ENCODE measurements at places on chromosomes 2 and 18. TPM values are rescaled to one million over a fixed set of nuclear protein-coding genes. Genes with fewer than 3 reads are reported as not detected.

- DNase-seq: peak; percentile 53
These were observed 37.4 kb downstream of the ACTR2 start for GRCh38 chr2:65264821-65265670.

DNA sequence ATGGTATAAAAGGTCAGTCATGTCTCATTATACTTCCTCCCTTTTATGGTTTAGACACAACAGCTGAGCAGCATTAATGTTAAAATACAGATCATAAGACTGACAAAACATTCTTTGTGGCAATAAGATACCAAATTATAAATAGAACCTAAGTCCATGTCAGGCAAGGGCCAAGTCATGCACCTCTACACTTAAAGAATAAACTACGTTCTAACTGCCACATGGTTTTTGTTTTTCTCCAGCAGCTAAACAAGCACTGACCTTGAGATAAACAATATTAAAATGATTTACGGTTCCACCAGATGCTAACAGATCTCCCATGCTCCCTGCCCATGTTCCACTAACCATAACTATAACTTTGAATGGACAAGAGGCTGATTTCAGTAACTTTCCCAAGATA is 368.6 kb upstream of the TFPI start:
- no peak for DNase-seq

DNA sequence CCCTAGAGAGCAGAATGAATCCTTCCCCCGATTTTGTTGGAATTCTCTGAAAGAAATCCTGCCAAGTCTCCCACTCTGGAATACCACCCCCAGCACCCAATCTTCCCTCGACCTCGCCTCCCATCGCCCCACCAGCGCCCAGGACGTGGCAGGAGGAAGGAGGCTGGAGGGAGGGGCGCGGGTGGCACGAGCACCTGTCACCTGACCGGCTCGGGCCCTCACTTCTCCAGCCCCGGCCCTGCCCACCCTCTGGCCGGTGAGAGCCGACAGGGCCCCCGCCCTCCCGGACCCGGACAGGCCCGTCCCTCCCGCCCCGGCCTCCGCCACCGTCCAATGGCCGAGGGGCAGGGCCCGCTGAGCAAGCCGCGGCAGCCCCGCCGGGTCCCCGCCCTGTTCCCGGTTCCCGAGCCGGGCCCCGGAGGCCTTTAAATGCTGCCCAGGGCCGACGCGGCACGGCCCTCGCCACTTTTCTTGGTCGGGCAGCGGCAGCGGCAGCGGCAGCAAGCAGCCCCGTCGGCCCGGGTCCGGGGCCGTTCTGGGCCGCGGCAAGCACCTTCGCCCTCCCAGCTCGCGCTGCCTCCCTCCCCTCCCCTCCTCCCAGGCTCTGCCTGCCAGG is at the start of gene LGALSL:
TSS of gene LGALSL (plus strand) at position 393 of the 616 bp plus-strand sequence. CDS start 384 bp downstream, outside the sequence.
- peak; percentile 94 for DNase-seq

DNA sequence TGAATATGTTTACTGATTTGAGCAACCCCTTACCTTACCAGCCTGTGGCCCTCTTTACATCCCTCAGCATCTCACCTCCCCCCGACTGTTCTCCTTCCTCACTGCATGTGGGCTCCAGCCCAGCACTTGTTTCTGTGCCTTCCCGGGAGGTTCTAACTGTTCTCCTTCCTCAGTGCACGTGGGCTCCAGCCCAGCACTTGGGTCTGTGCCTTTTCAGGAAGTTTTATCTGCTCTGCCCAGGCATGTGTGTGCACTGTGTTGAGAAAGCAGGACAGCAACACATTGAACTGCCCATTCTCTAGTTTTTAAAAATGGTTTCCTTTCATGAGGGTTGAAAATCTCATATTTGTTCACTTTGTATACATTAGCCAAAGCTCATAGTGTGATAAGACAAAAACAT is 158.4 kb downstream of the ATP9B start:
- no peak for DNase-seq

DNA sequence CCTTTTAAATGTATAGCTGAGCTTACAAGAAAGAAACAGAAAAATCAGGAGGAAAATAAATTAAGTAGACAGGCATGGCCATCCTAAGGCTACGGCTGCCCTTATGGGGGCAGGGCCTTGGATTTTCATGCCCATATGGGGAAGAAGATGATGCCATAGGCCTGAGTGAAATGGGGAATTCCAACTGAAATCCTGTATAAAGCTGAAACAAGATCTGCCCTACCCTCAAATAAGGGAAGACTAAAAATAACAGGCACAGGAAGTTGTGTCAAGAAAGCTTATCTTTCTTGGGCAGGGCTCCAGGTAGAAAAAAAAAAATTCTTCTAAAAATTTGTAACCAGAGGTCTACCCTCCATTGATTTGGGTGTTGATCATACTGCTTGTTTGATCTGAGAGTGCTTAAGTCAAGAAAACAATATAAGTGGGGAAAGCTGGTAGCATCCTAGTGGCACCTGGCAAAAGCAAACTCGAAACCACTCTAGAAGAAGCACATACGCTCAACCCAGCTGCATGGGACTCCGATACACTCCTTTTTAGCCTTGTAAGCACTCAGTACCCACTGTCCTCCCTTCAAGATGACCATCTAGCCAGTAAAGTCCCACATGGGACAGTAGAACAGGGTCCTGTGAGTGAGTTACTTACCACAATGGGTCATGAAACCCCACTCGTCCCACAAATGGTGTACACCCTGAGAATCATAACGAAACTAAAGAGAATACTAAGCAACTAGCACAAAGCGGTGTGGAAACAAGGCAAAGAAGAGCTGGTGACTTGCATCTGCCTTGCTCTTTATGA is 22.3 kb downstream of the DNAH7 start:
- DNase-seq: no peak

The GTF2A1L gene
- 0.36 TPM for polyA plus RNA-seq

The SERPINB5 gene
- not detected for polyA plus RNA-seq
